ENCODE measurements at places on chromosomes 4 and X. TPM values are rescaled to one million over a fixed set of nuclear protein-coding genes. Genes with fewer than 3 reads are reported as not detected.

CXCL1 gene
- not detected for total RNA-seq

SPATA4 gene
- not detected for total RNA-seq

MGARP gene
- 0.33 TPM for total RNA-seq

GLRA2 gene
- total RNA-seq: not detected

- peaks cover 14% of the 10 kb centered on the region for H3K36me3 ChIP-seq
- H3K27me3 ChIP-seq: no peaks in the 10 kb centered on the region
- no peak overlapping the region for H3K4me3 ChIP-seq
These were observed 34.4 kb upstream of the COX18 start for GRCh38 chr4:73103799-73104503.

GRCh38 chr4:100555611-100556337, 38.0 kb upstream of the EMCN start:
- H3K4me3 ChIP-seq: no peak overlapping the region
- DNase-seq: no peak
- no peaks in the 10 kb centered on the region for H3K36me3 ChIP-seq
- no peaks in the 10 kb centered on the region for H3K4me1 ChIP-seq

GRCh38 chr4:183610613-183611012, 48.4 kb downstream of the RWDD4 start:
- H3K27ac ChIP-seq: no peak overlapping the region
- peaks cover 5% of the 10 kb centered on the region for H3K27me3 ChIP-seq
- no peaks in the 10 kb centered on the region for H3K36me3 ChIP-seq
- no peaks in the 10 kb centered on the region for H3K4me1 ChIP-seq

DNA sequence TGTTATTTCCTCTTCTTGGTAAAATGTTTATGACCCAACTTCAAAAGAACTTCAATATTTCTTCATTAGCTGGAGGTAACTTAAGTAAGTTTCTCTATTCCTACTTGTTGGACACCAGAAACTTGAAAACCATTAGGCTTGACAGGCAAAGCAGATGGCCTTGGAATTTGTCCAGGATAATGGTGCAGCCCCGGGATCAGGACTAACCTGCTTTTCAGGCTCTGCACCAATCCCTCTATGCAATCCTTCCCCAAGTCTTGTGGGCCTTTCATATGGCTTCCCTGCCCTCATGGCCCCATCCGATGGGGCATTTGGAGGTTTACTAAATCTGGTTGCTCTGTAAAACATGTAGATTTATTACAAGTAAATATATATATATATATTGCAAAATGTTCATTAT, 68.5 kb downstream of the SPINK2 start:
- no peak for DNase-seq
- no peak overlapping the region for H3K27ac ChIP-seq
- H3K36me3 ChIP-seq: no peaks in the 10 kb centered on the region
- peaks cover 27% of the 10 kb centered on the region for H3K4me1 ChIP-seq
- no peaks in the 10 kb centered on the region for H3K27me3 ChIP-seq

DNA sequence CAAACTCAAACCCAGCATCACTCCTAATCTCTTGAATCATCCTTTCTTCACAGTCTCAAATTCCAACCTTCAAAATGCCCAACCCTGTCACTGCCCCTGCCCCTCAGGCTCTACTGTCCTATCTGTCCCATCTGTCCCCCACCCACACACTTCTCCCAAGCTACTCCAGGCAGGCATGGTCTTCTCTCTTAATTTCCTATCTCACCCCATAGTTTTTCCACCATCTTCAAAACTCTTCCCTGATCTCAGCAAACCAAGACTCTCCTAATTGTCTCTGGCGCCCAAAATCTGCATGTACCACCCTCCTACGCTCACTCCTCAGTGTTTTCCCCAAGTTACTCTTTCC, 644 bp downstream of the LAMP2 start:
- no peaks in the 10 kb centered on the region for H3K36me3 ChIP-seq
- H3K4me3 ChIP-seq: peak overlapping the region; percentile 70
- peaks cover 42% of the 10 kb centered on the region for H3K4me1 ChIP-seq
- peak overlapping the region; percentile 72 for H3K27ac ChIP-seq
- H3K27me3 ChIP-seq: no peaks in the 10 kb centered on the region
- DNase-seq: no peak

DNA sequence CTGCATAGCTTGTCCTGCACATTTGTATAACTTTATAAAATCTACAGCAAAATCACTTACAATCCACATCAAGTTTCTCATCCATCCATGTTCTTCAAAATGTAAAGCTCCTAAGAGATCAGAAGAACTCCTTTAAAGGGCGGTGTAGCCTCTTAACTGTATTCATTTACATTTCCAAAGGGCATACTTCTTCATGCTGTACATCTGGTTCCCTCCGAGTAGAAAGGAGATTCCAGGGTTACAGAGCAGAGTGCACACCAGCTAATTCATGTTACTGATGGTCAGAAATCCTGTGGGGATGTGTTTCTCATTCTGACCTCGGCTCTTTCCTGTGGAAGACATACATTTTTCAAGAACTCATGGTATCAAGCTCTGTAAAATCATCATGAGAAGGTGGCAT, 231.8 kb downstream of the ARAP2 start:
- DNase-seq: no peak
- no peaks in the 10 kb centered on the region for H3K27me3 ChIP-seq
- no peaks in the 10 kb centered on the region for H3K36me3 ChIP-seq
- H3K27ac ChIP-seq: no peak overlapping the region

- H3K36me3 ChIP-seq: no peaks in the 10 kb centered on the region
- H3K27me3 ChIP-seq: no peaks in the 10 kb centered on the region
- DNase-seq: no peak
These were observed 17.0 kb upstream of the GABRA4 start for GRCh38 chr4:47010347-47010911.

DNA sequence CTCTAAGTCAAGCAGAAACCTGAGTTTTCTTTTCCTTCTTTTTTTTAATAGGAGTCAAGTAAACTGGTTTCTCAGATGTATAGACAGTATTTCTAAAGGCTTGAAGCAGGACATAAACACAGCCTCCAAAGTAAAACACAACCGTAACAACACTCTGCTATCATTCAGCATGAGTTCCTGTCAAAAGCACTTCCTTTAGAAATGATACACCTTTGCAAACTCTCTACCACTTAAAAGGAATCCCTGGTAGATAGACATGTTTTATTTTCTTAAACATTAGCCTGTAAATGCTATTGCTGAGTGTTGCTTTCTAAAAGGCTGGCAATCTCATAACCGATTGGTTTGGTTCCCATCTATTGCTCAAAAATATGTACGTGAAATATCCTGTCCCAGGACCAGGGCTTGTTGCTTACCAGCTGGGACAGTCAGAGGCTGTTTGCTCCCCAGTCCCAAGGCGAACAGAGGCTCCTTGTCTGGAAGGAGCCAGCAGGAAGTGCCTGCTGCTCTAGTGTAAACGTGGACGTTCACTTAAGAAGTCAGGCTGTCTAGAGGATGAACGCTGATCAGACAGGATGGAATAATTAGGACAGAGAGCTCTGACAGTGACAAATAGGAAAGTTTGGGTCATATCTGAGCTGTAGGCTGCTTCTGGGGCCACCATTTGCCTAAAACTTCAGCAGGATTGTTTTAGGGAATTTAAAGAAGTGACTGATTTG, 173.9 kb upstream of the KLF3 start:
- H3K27me3 ChIP-seq: no peaks in the 10 kb centered on the region
- H3K4me3 ChIP-seq: peak overlapping the region; percentile 24
- H3K4me1 ChIP-seq: peaks cover 44% of the 10 kb centered on the region
- H3K36me3 ChIP-seq: no peaks in the 10 kb centered on the region
- peak overlapping the region; percentile 19 for H3K27ac ChIP-seq
- DNase-seq: peak; percentile 33

GRCh38 chrX:34130501-34130900, 1.6 kb downstream of the FAM47A start:
- H3K4me3 ChIP-seq: no peak overlapping the region
- no peak for DNase-seq
- H3K36me3 ChIP-seq: no peaks in the 10 kb centered on the region
- no peaks in the 10 kb centered on the region for H3K4me1 ChIP-seq
- H3K27ac ChIP-seq: no peak overlapping the region

DNA sequence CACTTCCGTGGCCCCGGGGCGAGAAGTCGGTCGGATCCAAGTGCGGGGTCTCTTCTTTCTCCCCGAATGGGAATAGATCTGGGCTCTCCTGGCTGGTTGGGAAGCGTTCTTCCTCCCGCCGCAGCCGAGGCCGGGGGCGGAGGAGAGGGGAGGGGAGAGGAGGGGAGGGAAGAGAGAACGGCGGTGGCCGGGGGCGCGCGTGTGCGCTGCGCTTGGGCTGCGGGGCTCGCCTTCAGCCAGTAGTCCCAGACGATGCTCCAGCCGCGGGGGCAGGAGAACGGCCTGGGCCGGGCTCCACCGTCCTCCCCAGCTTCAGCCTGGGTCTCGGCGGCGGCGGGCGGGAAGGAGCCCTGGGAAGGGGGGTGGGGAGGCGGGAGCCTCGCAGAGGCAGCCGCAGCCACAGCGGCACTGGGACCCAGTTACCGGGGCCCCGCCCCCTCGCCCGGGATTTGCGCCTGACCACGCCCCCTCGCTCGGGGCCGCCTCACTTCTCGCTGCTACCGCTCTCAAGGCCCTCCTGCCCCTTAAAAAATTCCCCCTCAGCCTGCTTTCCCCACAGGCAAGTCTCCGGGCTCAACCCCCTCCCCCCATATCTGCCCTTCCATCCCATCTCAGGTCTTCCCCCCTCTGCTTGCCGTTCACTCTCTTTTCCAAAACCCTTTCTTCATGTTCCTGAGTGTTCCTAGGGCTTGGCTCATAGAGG, at the start of gene FGD1:
TSS of gene FGD1 (minus strand) at position 421 of the 703 bp plus-strand sequence. CDS start 802 bp downstream, outside the sequence.
- H3K4me1 ChIP-seq: no peaks in the 10 kb centered on the region
- H3K27ac ChIP-seq: no peak within 1 kb of the TSS
- H3K4me3 ChIP-seq: no peak within 1 kb of the TSS
- DNase-seq: peak; percentile 7
- no peaks in the 10 kb centered on the region for H3K27me3 ChIP-seq
- H3K36me3 ChIP-seq: no peaks in the 10 kb centered on the region

DNA sequence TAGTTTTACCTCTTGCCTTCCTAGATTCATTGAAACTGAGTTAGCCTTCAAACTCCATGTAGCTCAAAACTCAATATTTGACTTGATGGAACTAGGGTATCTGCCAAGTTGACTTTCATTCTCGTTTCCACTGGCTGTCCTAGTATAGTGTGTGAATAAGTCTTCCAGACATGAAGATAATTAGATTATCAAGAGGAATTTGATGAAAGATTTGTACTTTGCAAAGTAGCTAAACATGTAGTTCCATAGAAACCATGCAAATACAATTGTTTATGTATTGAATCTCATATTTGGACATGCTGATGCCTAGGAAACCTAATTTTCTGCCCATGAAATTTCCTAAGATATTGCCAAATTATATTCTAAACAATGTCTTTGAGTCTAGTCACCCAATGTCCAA, 297.5 kb downstream of the ARHGAP24 start:
- no peak for DNase-seq
- no peaks in the 10 kb centered on the region for H3K36me3 ChIP-seq

GRCh38 chr4:107279733-107280132, 243.6 kb upstream of the DKK2 start:
- H3K27me3 ChIP-seq: no peaks in the 10 kb centered on the region
- no peaks in the 10 kb centered on the region for H3K36me3 ChIP-seq
- DNase-seq: no peak
- H3K27ac ChIP-seq: no peak overlapping the region
- H3K4me1 ChIP-seq: no peaks in the 10 kb centered on the region

GRCh38 chr4:140559696-140560095, 9.1 kb downstream of the UCP1 start:
- no peaks in the 10 kb centered on the region for H3K36me3 ChIP-seq
- DNase-seq: no peak
- peaks cover 18% of the 10 kb centered on the region for H3K4me1 ChIP-seq
- H3K27ac ChIP-seq: no peak overlapping the region
- H3K4me3 ChIP-seq: no peak overlapping the region

DNA sequence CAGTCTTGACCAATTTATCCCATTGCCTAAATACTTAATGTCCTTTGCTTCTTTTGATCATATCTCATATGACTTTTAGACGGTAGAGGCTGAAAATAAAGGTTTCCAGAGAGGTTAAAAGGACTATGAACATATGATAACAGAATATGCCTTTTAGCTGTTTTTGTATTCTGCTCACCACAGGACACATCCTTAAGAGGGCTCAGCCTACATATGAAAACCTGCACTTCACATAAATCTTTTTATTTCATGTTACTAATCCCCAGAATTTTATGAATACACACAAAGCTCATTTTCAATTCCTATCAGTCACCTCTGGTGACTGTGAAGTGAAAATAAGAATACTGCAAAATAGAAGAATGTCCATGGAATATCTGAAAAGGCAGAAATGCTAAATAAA, 92.0 kb downstream of the GPM6A start:
- no peak overlapping the region for H3K4me3 ChIP-seq
- no peaks in the 10 kb centered on the region for H3K27me3 ChIP-seq
- H3K4me1 ChIP-seq: no peaks in the 10 kb centered on the region
- H3K27ac ChIP-seq: no peak overlapping the region
- no peaks in the 10 kb centered on the region for H3K36me3 ChIP-seq
- no peak for DNase-seq

DNA sequence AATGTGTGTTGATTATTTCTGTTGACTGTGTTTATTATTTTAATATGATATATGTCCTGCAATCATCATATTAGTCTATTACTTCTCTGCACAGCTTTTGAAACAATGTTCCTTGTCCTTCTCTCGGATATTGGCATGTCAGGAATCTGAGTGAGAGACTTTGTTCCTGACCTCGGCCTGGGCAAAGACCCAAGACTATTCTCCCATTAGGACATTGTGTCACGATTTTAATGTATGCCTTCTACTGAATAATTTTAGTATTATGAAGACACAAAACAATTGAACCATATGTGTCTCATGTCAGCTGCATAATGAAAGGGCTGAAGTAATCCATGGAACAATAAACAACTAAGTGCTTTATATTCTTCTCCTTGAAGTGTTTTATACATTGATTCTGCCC, 580.8 kb upstream of the TENM3 start:
- no peaks in the 10 kb centered on the region for H3K27me3 ChIP-seq
- H3K4me1 ChIP-seq: no peaks in the 10 kb centered on the region
- no peak overlapping the region for H3K4me3 ChIP-seq
- no peak overlapping the region for H3K27ac ChIP-seq

- no peak overlapping the region for H3K27ac ChIP-seq
- no peak for DNase-seq
- H3K36me3 ChIP-seq: no peaks in the 10 kb centered on the region
- H3K4me3 ChIP-seq: no peak overlapping the region
These were observed 1606.4 kb upstream of the TENM3 start for GRCh38 chr4:180636696-180637404.

- no peak overlapping the region for H3K27ac ChIP-seq
- no peaks in the 10 kb centered on the region for H3K36me3 ChIP-seq
- no peak for DNase-seq
- no peaks in the 10 kb centered on the region for H3K4me1 ChIP-seq
- no peak overlapping the region for H3K4me3 ChIP-seq
- no peaks in the 10 kb centered on the region for H3K27me3 ChIP-seq
These were observed 88.6 kb downstream of the CHRNA9 start for GRCh38 chr4:40423735-40424134.

- no peaks in the 10 kb centered on the region for H3K36me3 ChIP-seq
- no peak overlapping the region for H3K4me3 ChIP-seq
- H3K27me3 ChIP-seq: no peaks in the 10 kb centered on the region
These were observed 98.6 kb upstream of the SCML1 start for GRCh38 chrX:17638731-17639130.

DNA sequence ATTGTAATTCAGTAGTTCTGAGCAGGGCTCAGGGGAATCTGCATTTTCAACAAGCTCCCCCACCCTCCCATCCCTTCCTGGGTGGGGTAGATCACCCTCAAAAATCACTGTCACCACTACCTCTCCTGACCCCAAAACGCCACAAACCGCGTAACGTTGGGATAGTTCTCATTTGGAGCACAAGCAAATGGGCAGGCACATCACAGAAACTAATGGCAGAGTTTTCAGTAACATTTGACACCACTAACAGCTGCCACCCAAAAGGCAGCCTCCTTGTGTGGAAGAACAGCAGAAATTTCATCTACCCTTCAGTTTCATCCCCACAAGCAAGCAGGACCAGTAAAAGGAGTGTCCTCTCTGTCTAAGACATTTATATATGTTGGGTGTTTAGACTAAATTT, 132.7 kb downstream of the PALLD start:
- H3K36me3 ChIP-seq: no peaks in the 10 kb centered on the region
- no peaks in the 10 kb centered on the region for H3K27me3 ChIP-seq
- no peak overlapping the region for H3K4me3 ChIP-seq
- H3K27ac ChIP-seq: no peak overlapping the region

Measured in CD4-positive, alpha-beta memory T cell (primary cell).